ENCODE measurements at places on chromosomes 6 and 20. TPM values are rescaled to one million over a fixed set of nuclear protein-coding genes. Genes with fewer than 3 reads are reported as not detected.

The PREX1 gene
- total RNA-seq = 33.9 TPM

The PTCRA gene
- total RNA-seq = not detected

The GHRH gene
- total RNA-seq = not detected

The FOXS1 gene
- not detected for total RNA-seq

The PRRT1 gene
- not detected for total RNA-seq

The SMLR1 gene
- total RNA-seq = not detected

The SLC17A3 gene
- not detected for total RNA-seq

The CYP39A1 gene
- 0.11 TPM for total RNA-seq

The RIMS1 gene
- total RNA-seq = 1.5 TPM

The GGTLC1 gene
- not detected for total RNA-seq

The PTK6 gene
- 0.24 TPM for total RNA-seq

The FAM217A gene
- total RNA-seq = not detected

The STX11 gene
- 0.08 TPM for total RNA-seq

Measured in A375 (cell line).